Anterior cingulate cortex (tissue), 58 donors: ENCODE measurements at places on chromosomes 3 and 15.

DNA sequence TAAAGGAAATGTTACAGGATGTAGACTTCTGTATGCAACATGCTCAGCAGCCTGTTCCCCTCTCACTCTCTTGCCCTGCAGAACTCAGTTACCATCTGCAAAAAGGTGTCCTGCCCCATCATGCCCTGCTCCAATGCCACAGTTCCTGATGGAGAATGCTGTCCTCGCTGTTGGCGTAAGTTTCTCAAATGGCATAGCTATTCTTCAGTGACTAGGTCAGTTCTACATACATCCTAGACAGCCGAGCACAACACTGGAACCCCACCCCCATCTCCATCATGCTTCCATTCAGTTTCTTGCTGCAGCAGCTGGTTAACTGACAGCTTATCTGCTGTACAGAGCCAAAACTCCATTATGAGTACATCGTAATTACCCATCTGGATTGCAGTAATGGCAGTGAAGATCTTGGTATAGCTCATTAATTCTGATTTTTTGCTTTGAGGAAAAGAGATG, 4.5 kb downstream of the THBS1 start:
- DNase-seq, result no peak

DNA sequence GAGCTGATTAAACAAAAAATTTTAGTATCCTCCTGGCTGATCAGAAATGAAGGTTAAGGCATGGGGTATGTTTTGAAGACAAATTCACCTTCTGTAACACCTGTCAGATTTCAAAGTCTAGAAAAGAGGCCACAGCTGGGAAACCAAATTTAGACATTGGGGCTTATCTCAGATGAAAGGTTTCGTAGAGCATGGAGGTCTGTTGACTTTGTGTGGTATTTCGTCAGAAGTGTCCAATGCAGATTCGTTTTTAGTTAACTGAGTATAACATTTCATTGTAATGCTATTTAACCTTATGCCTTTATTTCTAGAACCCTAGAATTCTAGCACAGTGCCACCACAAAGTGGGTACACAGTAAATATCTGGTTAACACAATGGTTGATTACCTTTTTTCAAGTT, 61.7 kb downstream of the FNDC3B start:
- no peak for DNase-seq

DNA sequence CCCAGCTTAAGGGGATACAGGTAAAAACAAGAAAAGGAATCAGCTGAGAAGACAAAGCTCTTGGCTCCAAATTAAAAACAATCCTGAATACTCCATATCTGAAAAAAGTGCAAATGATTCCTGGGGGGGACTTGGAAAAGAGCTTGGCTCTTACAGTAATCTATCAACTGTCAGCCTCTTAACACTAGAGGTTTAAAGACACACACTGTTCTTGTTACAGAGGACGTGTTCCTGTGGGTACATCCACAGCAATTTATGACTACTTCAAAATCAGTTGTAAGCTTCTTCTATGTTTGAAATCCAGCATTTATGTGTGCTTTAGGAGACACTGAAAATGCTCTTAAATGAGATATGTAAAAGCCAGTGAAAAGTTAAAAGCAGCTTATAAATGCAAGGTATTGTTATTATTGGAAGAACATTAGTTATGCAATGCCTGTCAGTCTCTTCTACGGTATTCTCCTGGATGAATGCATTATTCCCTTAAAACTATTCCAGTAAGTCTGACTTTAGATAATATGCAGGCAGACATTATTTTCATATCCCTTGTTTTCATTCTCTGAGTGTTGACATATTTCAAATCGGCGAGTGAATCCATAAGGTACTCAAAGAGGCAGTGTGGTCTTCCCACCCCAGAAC, 408.4 kb upstream of the ADAMTS9 start:
- no peak for DNase-seq

- no peak for DNase-seq
Observed at GRCh38 chr3:56688191-56688590, 5.1 kb upstream of the TASOR start.

DNA sequence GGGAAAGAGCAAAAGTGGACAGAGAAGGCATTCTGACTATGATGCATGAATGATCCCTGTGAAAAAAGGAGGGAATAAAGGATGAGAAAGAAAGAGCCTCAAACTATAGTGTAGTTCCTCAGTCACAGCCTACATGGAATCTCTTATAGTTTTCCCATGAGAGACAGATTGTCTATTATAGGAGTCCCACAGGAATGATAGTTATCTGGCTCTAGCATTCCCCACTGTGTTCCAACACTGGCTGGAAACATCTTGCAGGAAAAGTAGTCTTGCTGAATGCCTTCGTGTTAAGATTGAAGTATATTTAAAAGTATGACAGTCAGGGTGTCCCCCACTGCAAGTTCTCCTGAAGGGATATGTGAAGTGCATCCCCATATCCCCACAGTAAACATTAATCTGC, 641.5 kb upstream of the NECTIN3 start:
- no peak for DNase-seq

GRCh38 chr3:13792512-13793371, 87.1 kb downstream of the WNT7A start:
- DNase-seq, result peak; percentile 40

GRCh38 chr3:141808586-141808985, 45.4 kb downstream of the GRK7 start:
- DNase-seq, result no peak

GRCh38 chr3:181915551-181915950, 203.8 kb downstream of the SOX2 start:
- no peak for DNase-seq

DNA sequence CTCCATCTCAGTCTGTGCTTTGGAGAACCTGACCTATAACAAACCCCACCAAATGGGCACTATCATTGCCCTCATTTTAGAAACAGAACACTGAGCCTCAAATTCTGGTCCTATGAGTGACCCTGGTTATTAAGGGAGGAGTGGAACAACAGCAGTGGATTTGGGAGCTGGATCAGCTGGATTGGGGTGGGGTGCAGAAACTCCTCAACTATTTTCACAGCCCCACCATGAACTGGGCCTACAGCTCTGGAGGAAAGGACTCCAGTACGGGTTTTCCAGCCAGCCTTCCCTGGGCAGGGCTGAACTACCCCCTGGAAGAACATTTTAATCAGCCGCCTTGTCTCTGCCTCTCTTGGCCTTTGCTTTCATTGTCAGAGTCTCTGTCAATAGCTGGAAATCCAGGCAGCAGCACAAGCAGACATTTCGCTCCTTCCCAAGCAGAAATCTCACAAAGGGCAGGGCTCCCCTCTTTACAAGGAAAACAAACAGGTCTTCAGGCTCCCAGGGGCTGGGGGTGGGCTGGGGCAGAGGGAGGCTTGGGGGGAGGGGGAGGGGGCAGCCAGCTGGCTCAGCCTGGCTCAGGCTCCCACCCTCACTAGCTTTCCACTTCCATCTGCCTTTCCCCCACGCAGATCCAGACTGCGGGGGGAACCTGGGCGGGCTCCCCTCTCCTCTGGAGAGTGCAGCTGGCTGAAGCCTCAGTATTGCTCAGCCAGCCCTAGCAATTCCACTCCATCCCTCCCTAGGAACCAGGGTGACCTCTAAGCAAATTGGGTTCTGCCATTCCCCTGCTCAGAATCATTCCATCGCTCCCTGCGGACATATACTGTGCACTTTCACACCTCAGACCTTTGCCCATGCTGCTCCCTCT, 13.7 kb upstream of the TLE3 start:
- peak; percentile 80 for DNase-seq

DNA sequence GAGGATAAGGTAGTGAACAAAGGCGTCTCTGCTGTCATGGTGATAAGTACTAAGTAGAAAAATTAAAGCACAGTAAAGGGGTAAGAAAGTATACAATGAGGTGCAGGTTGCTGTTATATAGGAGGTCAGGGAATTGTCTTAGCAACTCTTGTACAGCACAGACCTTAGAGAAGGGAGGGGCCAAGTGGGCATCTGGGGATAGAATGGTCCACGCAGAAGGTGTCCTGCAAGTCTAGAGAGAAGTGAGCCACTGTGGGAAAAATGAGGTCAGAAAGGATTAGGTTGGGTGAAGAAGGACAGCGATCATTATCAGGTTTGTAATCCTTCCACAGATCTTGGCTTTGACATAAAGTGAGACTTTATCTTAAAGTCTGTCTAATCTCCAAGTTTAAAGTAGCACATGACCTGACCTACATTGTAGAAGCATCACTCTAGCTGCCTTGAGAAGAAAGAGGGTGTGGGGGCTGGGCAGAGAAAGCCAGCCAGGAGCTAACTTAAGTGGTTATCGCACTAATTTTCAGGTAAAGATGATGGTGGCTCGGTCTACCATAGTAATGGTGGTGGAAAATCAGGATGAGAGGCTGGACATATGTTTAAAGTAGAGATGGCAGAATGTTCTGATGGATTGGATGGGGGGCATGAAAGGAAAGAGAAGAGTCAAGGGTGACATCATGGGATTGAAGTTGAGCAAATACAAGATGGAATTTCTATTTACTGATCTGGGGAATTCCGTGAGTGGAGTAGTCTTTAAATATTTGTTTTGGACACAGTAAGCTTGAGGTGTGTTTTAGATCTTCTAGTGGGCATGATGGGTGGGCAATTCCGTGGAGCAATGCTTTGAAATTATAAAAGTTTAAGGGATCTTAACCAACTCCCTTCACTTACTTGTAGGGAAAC, 919.2 kb downstream of the ROBO1 start:
- no peak for DNase-seq

DNA sequence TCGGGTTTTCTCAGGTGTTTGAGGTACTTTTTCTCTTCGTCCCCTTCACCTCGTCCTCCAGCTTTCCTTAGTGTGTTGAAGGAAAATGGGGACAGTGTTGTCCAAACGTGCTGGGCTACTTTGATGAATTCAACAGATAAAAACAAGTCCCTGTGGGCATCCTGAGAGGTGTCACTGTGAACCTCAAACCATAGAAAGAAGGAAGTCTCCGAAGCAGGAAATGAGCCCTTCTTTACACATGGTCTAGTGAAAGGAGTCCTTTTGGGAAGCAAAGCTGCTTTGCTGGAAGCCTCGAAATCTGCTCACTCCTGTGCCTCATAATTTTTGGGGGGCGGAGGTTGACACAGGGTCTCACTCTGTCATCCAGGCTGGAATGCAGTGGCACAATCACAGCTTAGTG, 10.6 kb downstream of the IL17RB start:
- DNase-seq, result no peak

DNA sequence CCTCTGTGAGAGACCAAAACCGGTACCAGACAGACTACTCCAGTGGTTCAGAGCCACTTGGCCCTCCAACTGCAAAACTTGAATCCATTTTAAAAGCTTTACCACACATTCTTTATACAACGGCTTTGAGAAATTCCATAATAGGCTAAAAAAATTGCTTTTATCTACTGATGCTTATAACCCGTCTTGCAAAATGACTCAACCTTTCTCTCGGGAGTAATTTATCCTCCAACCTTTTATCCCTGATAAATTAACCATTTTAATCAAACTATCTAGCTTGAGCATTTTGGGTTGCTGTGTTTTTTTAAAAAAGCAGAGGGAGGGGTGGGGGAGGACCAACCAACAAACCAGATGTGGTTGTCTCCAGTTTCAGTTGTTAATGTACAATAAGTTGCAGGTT, 275.7 kb upstream of the LRTM1 start:
- DNase-seq, result no peak

GRCh38 chr15:96207377-96208006, 123.0 kb upstream of the NR2F2 start:
- no peak for DNase-seq

GRCh38 chr3:102676424-102676823, 241.6 kb downstream of the ZPLD1 start:
- no peak for DNase-seq

GRCh38 chr15:25435474-25436243, 3.2 kb downstream of the UBE3A start:
- no peak for DNase-seq

GRCh38 chr3:67688231-67688630, 33.8 kb upstream of the SUCLG2 start:
- DNase-seq, result no peak

DNA sequence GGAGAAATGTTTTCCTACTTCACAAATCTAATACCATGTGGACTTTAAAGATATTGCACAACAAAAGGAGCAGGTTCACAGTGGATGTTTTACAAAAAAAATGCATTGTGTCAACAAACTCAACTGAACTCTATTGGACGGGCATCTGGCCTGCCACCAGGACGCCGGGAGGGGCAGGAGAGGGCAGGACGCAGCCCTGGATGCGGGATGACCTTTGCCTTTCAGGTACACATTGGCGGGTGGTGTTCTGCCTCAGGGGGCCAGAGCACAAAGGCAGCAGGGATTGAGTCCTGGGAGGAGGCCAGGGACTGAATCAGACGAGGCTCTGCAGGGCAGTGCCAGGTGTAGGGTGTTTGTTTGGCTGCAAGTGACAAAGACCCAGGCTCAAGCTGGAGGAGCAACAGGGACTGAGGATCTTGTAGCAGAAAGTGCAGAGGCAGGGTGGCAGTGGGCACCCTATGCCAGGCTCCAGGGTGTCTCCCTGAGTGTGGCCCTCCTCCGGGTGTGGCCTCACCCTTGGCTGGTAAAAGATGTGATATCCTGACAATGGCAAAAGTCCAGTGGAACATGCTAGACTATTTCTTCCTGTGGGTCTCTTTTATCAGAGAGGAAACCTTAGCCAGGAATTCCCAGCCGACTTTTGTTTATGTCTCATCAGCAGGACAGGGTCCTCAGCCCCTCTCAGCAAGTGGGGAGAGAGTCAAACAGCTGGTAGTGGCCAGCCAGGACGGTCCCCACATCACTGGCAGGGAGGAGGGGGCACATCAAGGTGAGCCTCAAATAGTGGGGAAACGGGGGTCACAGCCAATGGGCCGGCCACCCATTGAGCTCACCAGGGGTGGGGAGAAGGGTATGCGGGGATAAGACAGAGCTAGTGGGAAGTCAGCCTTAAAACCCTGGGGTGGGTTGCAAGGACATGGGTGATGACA, 29.7 kb upstream of the KLF13 start:
- DNase-seq, result no peak

DNA sequence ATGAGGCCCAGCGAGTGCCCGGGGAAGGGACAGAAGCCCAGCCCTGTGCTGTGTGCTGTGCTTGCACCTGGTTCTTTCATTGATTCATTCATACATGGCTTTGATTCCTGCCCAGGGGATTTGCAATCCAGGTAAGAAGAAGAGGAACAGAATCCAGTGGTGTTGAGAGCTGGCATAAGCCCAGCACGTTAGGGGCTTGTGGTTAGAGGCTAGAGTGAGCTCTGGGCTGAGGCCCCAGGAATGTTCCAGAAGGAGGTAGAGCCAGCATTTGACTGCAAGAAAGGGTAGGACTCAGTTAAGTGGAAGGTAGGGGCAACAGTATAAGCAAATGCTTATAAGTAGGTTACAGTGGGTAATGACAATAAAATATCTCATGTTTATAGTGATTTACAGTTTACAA, 2.3 kb downstream of the VWA5B2 start:
- DNase-seq, result no peak

GRCh38 chr15:74780523-74781430, 1.1 kb upstream of the CSK start:
- DNase-seq, result no peak

DNA sequence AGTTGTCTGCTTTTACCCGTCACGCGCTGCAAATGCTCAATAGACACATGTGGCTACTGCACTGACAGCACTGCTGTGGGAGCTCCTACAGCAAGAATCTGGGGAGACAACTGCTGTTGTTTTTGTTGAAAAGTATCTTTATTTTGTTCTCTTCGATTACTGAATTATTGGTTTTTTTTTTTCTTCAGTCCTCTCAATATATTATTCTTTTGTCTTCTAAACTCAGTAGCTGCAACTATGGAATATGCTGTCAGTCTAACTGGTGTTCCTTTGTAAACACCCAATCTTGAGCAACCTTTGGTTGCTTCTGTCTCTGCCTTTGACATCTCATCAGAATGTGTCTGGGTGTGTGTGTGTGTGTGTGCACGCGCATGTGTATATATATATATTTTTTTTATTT, 12.6 kb downstream of the DCP1A start:
- DNase-seq, result no peak
